Activated naive CD8-positive, alpha-beta T cell treated with anti-CD3 and anti-CD28 coated beads for 36 hours (primary cell): ENCODE measurements at places on chromosomes 12 and 14. TPM values are rescaled to one million over a fixed set of nuclear protein-coding genes. Genes with fewer than 3 reads are reported as not detected.
A peak's percentile ranks its signal among the peaks of the same experiment; 100 is the strongest.

DNA sequence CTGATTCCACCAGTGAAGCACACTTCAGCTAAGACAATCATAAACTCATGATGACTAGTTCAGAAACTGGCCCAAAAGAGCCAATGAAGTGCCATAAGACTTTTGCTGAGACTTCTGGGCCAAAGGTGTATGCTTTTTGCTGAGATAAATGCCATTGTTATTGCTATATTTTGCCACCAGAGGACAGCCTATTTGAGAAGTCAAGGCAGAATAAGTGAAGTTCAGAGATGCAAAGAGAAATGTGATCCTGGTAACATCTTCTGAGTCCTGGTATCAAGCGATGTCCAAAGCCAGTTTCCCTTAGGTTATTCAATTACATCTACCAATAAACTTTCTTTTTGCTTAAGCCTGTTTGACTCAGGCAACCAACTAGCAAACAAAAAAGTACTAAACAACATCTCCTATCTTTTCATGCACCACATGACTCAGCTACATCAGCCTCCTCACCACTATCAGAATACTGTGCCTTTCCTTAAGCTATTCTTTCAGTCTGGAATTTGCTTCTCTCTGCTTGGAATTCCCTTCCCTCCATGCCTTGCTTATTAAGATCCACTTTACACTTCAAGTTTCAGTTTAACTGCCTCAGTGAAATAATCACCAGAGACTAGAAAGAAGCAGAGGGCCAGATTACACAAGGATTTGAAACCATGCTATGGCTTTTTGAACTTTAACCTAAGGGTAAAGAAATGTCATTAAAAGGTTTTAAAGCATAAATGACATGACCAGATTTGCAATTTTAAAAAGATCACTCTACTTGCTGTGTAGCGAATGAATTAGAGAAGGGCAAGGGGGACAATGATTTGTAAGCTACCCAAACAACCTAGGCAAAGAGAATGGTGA lies 14.0 kb downstream of the CRY1 start:
- H3K27me3 ChIP-seq: no peaks in the 10 kb centered on the region
- H3K27ac ChIP-seq: no peak overlapping the region
- peaks cover 21% of the 10 kb centered on the region for H3K4me1 ChIP-seq
- DNase-seq: no peak
- H3K36me3 ChIP-seq: peaks cover 18% of the 10 kb centered on the region

DNA sequence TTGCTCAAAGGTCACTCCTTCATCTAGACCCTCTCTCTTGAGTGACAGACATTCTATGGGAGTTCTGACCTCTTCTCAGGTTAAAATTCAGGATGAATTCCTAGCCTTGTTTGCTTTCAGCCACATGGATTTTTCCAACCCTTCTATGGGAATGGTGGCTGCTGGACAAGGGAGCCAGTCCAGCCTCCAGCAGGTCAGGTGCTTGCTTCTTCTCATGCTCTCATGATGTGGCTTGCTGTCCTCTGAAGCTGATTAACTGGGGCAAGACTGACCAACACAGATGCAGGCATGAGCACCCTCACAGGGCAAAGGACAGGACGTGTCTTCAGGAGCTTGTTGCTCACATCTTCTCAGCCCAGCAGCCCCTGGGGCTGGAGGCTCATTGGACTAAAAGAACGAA lies 97.2 kb upstream of the SLC35F4 start:
- peaks cover 12% of the 10 kb centered on the region for H3K27me3 ChIP-seq
- H3K4me1 ChIP-seq: no peaks in the 10 kb centered on the region
- no peak for DNase-seq
- H3K27ac ChIP-seq: no peak overlapping the region

GRCh38 chr12:51838762-51839161 lies 9.8 kb downstream of the FIGNL2 start:
- H3K36me3 ChIP-seq: no peaks in the 10 kb centered on the region
- no peak for DNase-seq
- H3K27me3 ChIP-seq: peaks cover 58% of the 10 kb centered on the region
- no peak overlapping the region for H3K4me3 ChIP-seq
- H3K4me1 ChIP-seq: no peaks in the 10 kb centered on the region
- no peak overlapping the region for H3K27ac ChIP-seq

GRCh38 chr12:98595243-98595988 lies 1.9 kb downstream of the SLC25A3 start:
- peak overlapping the region; percentile 97 for H3K27ac ChIP-seq
- peaks cover 52% of the 10 kb centered on the region for H3K36me3 ChIP-seq
- H3K27me3 ChIP-seq: no peaks in the 10 kb centered on the region
- H3K4me3 ChIP-seq: peak overlapping the region; percentile 98
- DNase-seq: peak; percentile 29

DNA sequence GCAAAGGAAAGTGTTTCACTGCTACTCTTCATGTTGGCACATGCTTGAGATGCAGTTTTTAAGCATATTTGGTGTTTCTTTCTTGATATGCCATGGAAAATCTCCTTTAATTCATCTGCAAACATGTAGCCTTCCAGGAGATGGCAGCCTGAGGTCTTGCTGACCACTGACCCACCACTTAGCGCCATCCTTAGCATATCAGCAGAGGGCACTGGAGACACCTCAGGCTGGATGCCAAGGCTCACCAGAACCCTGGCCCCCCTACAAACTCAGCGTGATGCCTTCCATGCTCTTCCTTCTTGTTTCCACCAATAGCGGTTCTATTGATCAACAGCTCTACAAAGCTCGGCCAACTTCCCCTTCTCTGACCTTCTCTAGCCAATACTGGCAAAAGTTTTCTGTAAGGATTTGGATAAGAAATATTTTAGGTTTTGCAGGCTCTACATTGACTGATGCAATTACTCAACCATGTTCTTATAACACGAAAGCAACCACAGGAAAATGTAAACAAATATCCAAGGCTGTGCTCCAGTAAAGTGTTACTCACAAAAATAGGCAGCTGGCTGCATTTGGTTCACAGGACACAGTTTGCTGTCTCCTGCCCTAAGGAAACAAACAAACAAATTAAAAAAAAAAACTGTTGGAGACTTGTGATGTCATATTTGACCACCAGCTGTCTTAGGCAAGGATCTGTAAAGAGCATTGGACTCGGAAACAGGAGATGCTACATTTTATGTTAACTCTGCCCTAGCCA lies 209.7 kb downstream of the SLC15A4 start:
- H3K27me3 ChIP-seq: no peaks in the 10 kb centered on the region
- no peak overlapping the region for H3K27ac ChIP-seq
- H3K4me3 ChIP-seq: no peak overlapping the region
- no peaks in the 10 kb centered on the region for H3K36me3 ChIP-seq
- no peak for DNase-seq

DNA sequence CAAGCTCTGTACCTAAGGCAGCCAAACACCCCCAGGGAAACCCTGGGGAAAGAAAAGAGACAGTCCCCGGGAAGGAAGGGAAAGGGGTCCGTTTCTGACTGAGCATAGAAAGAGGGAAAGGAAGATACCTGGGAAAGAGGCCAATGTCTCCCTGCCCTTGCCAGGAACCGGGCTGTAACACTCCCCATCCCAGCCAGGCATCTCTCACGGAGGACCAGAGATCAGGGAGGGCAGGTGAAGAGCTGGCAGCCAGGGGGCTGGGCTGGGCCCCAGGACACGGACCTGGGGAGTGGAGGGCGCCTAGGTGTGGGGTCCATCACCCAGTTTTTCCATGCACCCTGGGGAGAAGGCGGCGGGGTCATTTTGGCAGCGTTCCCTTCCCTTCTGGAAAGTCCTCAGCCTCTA lies 18.9 kb upstream of the PLEKHH1 start:
- no peak for DNase-seq
- H3K27me3 ChIP-seq: no peaks in the 10 kb centered on the region
- H3K36me3 ChIP-seq: no peaks in the 10 kb centered on the region
- peak overlapping the region; percentile 39 for H3K27ac ChIP-seq
- peak overlapping the region; percentile 81 for H3K4me3 ChIP-seq

DNA sequence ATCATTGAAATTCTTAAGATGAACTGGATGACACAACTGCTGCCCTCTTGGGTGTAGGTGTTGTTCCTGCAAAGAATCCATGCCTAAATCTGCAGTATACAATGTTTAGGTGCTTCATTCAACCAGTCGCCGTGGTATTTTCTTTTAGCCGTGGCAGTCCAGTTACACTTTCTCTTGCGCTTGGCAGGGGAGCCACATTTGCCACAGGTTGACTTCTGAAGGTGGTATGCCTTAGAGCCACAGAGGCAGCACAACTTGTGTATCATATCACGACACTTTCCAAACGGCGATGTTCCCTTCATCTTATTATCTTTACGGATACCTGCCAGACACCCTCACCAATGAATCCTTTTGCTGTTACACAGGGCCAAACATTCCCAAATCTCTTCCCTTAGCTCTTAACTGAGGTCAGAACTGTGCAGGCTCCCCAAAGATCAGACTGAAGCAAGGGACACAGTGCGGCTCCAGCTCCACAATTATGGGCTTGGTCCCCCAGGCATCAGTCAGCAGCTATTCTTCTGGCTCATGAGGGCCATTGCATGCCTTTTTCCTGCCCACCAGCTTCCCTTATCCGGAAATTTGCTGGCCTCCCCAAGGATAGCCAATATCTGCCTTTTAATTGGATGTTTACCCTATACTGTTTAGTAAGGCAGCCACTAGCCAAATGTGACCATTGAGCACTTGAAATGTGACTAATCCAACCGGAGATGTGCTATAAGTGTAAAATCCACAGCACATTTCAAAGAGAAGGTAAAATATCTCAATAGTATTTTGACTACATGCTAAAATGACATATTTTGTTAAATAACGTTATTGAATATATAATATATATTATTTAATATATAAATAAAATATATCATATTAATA lies 50.7 kb downstream of the SENP1 start:
- H3K4me3 ChIP-seq: no peak overlapping the region
- no peak for DNase-seq
- H3K4me1 ChIP-seq: no peaks in the 10 kb centered on the region

GRCh38 chr12:38144049-38144448 lies 172.5 kb upstream of the ALG10B start:
- no peaks in the 10 kb centered on the region for H3K4me1 ChIP-seq
- H3K27ac ChIP-seq: no peak overlapping the region
- peaks cover 4% of the 10 kb centered on the region for H3K27me3 ChIP-seq
- H3K36me3 ChIP-seq: no peaks in the 10 kb centered on the region
- DNase-seq: no peak

Gene OAS1
- total RNA-seq: 34.9 TPM

Gene ZNF140
- total RNA-seq: 17.0 TPM

GRCh38 chr12:81874586-81874985 lies 115.4 kb upstream of the PPFIA2 start:
- H3K27me3 ChIP-seq: no peaks in the 10 kb centered on the region
- no peak overlapping the region for H3K4me3 ChIP-seq

DNA sequence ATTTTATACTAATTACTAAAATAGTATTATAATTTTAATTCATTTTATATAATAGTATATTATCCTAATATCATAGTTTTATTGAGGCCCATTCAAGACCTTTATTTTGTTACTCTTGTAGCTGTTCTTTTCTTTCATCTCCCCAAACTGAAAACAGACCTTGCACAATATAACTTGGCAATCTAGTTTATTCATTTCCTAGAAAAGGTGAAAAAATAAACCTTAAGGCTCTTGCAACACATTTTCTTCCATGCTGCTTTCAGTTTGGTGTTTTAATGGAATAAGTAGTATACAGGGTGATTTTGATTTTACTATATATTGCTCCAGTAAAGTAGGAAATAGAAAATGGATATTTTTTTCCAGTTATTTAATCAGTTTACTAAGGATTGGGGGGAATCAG lies 174.0 kb downstream of the SLC2A13 start:
- no peaks in the 10 kb centered on the region for H3K36me3 ChIP-seq
- no peak overlapping the region for H3K4me3 ChIP-seq
- no peak overlapping the region for H3K27ac ChIP-seq
- no peak for DNase-seq
- no peaks in the 10 kb centered on the region for H3K27me3 ChIP-seq

DNA sequence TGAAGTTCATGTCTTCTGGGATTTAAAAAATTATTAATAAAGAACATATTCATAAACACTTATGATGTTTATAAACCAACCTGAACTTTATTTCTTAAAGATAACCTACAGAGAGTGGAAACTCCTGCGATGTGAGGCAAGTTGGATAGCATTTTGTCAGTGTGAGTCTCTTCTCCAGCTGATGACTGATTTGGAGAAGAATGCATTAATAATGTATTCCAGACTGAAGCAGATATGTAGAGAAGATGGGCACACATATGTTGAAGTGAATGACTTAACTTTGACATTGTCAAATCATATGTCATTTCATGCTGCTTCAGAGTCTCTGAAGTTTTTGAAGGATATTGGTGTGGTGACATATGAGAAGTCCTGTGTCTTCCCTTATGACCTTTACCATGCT lies 7.3 kb downstream of the HELB start:
- H3K4me3 ChIP-seq: no peak overlapping the region
- peaks cover 70% of the 10 kb centered on the region for H3K36me3 ChIP-seq
- H3K4me1 ChIP-seq: peaks cover 62% of the 10 kb centered on the region
- DNase-seq: no peak

Gene CCDC38
- total RNA-seq: 0.16 TPM

GRCh38 chr12:116697305-116697704 lies 40.6 kb downstream of the SPRING1 start:
- H3K4me3 ChIP-seq: no peak overlapping the region
- H3K27me3 ChIP-seq: peaks cover 27% of the 10 kb centered on the region
- H3K27ac ChIP-seq: no peak overlapping the region
- DNase-seq: no peak
- H3K4me1 ChIP-seq: peaks cover 4% of the 10 kb centered on the region

- H3K27ac ChIP-seq: no peak overlapping the region
- no peak overlapping the region for H3K4me3 ChIP-seq
- no peaks in the 10 kb centered on the region for H3K36me3 ChIP-seq
- DNase-seq: no peak
These were observed 1.6 kb downstream of the HOXC9 start for GRCh38 chr12:54001283-54002187.

GRCh38 chr12:104910196-104910840 lies 47.8 kb downstream of the SLC41A2 start:
- no peaks in the 10 kb centered on the region for H3K36me3 ChIP-seq
- H3K4me3 ChIP-seq: no peak overlapping the region
- DNase-seq: no peak
- peaks cover 4% of the 10 kb centered on the region for H3K27me3 ChIP-seq

- H3K4me3 ChIP-seq: no peak overlapping the region
- DNase-seq: no peak
- H3K27me3 ChIP-seq: peaks cover 13% of the 10 kb centered on the region
- H3K36me3 ChIP-seq: no peaks in the 10 kb centered on the region
- H3K4me1 ChIP-seq: no peaks in the 10 kb centered on the region
These were observed 356.0 kb downstream of the DUSP6 start for GRCh38 chr12:88996200-88996788.

Gene KLRC4
- total RNA-seq: 2.4 TPM

DNA sequence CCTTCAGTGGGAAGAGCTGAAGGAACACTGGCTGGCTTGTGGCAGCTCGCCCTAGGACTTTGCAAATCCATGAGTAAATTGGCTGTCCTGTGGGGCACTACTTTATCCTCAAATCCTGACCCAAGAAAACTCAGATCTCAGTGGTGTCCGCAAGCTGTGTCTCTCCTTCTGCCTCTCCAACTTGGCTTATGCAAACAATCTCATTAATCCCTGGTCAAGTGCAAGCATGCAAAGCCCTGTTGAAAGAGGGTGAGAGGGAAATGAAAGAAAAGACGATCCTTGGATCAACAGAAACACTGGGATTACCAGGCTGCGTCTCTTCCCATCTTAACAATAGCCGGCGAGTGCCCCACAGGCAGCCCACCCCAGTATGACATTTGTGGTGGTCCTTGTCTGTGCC lies 901.6 kb downstream of the BCL11B start:
- no peaks in the 10 kb centered on the region for H3K27me3 ChIP-seq
- DNase-seq: no peak
- H3K4me1 ChIP-seq: peaks cover 20% of the 10 kb centered on the region
- peaks cover 2% of the 10 kb centered on the region for H3K36me3 ChIP-seq

GRCh38 chr14:68609012-68609411 lies 183.9 kb downstream of the ZFP36L1 start:
- peaks cover 15% of the 10 kb centered on the region for H3K4me1 ChIP-seq
- H3K4me3 ChIP-seq: no peak overlapping the region
- H3K27ac ChIP-seq: no peak overlapping the region
- no peaks in the 10 kb centered on the region for H3K27me3 ChIP-seq
